Activated naive CD4-positive, alpha-beta T cell (primary cell): ENCODE measurements at places on chromosomes 4 and X.

DNA sequence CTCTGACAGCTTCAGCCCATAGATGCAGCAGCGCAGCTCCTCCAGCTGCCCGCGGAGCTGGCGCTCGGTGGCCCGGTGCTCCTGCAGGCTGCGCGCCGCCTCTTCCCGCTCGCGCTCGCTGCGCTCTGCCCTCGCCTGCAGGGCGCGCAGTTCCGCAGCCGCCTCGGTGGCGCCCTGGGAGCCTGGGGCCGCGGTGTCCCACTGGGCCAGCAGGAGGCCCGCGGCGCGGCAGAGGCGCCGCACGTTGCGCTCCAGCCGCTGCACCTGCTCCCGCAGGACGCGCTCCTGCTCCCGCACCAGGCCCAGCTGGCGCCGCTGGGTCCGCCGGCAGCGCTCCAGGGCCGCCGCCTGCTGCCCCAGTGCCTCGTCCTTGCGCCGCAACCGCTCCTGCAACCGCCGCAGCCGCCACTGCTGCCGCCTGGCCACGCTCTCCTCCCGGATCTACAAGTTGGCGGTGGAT lies 10.1 kb downstream of the C4orf50 start:
- no peak for DNase-seq

DNA sequence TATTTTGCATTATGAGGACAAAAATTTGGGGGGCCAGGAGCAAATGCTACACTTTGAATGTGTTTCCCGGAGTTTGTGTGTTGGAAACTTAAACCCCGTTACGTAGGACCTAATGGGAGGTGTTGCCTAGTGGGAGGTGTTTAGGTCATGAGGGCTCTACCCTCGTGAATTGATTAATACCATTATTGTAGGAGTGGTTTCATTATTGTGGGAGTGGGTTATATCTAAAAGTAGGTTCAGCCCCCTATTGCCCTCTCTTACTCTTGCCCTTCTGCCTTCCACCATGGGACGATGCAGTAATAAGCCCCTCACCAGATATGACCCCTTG lies 15.5 kb downstream of the UBA6 start:
- no peak for DNase-seq

GRCh38 chrX:47217121-47217851 lies 1.2 kb upstream of the CDK16 start:
- DNase-seq: no peak

DNA sequence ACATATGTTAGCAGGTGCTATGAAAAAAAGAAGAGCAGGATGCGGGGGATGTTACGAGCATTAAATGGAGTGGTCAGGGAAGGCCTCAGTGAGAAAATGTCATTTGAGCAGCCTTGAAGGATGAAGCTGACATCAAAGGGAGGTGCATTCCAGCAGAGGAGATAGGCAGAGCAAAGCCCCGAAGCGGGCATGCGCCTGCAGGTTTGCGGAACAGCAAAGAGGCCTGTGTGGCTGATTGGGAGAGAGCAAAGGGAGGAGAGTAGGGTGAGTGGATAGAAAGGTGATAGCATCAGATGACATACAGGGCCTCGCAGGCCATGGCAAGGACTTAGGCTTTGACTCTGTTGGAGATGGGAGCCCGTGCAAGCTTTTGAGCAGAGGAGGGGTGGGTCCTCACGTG lies 95.4 kb upstream of the GPR50 start:
- no peak for DNase-seq

DNA sequence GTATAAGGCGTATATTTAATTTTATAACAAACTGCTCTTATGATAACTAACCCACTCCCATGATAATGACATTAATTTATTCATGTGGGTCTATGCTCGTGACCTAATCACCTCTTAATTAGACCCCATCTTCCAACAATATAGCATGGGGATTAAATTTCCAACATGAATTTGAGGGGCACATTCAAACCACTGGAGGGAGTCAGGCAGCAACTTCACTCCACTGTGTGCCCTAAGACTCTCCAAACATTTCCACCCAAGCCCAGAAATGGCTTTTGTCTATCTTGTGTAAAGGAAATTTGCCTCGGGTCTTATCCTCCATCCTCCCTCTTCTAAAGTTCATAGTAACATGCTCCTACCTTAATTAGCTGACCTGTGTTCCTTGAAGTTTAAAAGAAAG lies 616.1 kb upstream of the CPEB2 start:
- DNase-seq: no peak

DNA sequence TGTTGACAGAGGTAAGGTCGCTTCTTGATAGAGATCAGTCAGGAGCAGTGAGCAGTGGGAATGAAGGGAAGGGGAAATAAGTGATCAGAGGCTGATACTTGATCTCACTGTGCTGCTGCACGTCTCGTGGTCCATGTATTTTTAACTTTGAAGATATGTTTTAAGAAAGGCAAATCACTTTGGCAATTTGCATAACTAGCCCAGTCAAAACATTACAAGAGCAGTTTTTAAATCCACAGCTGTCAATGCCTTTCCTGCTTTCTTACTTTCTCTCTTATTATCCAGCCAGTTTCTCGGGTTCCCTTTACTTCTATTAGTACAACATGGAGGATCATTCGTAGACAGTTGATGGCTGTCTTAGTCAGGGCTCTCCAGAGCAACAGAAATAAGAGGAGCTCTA lies 472.8 kb downstream of the TMA16 start:
- no peak for DNase-seq

DNA sequence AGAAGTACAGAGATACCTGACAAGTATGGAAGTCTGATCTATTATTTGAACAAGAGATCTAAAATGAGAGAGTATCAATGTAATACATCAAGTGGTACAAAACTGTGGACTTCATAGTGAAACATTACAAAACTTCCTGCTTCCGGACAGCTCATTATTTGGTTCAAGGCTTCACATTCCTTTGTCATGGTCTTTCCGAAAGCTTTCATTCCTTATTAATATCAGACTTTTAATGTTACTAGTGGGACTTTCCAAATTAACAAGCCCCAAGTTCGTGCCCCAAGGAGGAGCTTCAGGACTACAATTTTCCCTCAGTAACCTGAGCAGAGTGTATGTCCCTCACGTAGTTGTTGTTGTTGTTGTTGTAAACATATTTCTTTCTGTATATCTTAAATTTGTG lies 1.2 kb downstream of the CHIC2 start:
- no peak for DNase-seq

GRCh38 chr4:111037591-111038360 lies 414.9 kb upstream of the PITX2 start:
- no peak for DNase-seq

DNA sequence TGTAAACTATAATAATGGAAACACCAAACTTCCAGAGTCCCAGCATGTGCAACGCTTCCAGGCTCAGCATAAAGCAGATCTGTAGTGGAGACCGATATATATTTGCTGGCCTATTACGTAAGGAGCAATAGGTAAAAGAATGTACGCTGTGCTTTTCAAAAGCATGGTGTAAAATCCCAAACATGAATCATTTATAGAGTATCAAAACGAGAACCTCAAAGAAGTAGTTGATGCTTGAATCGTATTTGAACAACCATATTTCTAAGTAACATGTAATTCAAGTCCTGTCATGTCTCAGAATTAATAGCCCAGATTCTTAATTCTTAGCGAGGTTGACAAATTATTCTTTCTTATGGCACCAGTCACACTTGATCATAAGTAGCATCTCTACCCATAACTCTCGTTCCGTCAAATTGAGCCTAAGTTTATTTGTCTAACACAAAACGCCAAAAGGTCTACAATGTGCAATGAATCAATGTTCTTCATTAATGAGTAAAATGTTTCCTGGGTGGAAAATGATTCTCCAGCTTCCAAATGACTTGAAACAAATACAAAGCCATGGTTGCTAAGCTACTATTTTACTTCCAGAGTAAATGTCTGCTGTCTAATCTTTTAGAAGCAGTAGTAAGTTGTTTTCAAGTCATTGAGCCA lies 811.5 kb upstream of the FRG1 start:
- no peak for DNase-seq

- no peak for DNase-seq
These were observed 1180.9 kb upstream of the ADGRL3 start for GRCh38 chr4:60019180-60019579.

DNA sequence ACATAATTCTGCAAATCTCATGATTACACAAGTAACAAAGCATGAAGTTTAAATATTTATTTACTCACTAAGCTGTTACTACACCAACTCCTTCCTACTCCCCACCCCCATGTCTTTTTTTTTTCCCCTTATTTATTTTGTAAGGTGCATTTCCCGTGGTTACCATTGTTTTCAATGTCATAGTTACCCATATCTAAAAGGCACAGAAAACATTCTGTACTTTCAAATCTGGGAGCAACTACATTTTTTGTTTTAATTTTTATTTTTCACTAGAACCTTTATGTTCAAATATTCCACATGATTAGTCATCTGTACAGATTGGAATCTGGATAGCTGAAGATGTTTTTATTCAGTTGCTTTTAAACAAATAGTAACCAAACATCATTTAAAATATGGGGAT lies 62.8 kb downstream of the PPP3CA start:
- no peak for DNase-seq

- no peak for DNase-seq
These were observed 78.0 kb upstream of the CPEB2 start for GRCh38 chr4:14924076-14924811.

DNA sequence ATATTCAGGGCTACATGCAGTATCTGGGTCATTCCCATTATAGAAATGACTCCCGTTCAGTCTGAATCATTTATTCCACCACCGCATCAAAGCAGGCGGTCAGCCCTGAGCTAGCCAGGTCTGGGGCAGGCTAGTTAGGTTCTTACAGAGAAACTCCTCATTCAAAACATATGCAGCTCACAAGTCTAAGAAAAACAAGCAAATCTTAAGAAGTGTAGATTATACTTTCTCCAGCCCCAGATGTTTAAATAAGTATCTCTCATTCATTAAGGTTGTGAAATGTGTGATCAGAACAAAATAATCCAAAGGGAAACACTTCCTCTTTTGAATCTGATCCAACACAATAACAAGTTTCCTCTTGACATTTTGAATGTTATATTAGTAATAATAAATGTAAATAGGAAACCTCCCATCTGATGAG lies 441.9 kb downstream of the INPP4B start:
- no peak for DNase-seq

DNA sequence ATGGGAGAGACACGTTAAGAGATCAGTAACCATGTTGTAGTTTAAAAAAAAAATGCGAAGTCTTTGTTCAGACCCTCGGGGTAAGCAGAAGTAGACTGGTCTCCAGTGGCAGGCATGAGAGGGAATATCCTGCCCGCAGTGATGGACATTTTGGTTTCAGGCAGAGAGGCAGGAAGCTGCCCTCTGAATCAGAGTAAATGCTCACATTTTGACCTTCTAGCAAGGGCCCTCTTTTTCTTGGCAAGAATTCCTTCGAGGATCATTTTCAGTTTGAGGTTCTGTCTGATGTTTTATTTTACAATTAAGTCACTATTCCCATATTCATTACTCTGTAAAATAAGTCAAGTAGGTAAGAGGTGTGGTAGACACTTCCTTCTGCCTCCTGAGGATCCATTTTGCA lies 28.4 kb downstream of the SORBS2 start:
- DNase-seq: no peak

DNA sequence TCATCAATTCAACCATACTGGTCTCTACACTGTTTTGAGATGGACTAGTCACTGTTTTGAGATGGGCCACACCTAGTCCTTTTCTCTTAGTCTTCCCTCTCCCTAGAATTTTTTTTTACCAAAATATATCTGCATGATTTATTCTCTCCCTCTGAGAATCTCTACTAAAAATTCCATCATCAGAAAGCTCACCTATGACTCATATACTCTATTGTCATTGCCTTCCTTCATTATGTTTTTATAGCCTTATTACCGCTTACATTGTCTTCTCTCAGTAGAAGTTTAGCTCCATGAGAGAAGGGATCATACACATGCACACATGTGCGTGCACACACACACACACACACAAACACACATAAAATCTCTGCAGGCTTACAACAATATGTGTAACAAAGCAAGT lies 303.6 kb downstream of the PCDH10 start:
- no peak for DNase-seq

DNA sequence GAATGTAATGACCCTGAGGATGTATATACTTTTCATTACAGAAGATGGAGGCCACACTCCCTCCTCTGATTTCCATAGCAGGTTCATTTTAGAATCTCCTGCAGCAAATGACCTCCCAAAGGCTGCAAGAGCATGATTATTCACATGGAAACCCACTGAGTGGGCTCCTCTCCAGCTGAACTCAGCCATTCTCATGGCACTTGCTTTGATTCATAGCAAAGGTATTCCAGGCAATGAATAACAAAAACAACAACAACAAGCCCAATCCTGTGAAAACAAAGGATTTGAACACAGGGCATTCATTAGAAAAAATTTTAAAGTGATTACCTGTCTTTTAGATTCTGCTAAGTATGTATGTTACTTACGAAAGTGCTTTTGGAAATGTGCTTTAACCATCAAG lies 894.0 kb upstream of the FRG1 start:
- no peak for DNase-seq

GRCh38 chrX:15435836-15436619 lies 51.8 kb upstream of the VEGFD start:
- DNase-seq: no peak

DNA sequence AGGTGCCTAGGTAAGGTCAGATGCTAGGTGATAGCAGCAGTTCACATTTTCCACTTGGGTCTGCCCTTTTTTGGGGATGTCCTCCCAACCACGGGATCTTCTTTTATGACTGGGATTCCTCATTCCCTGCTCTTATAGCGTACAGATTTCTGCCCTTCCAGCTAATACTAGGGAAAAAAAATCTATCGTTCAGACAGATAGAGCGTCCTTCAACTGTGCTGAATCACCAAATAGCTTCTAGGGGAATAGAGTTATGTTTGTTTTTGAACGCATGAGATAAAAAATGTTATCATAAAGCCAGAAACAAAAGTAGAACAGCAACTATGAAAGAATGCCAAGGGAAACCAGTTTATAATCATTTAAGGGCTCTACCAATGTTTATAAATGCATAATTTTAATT lies 13.0 kb downstream of the RAP2C start:
- DNase-seq: no peak

DNA sequence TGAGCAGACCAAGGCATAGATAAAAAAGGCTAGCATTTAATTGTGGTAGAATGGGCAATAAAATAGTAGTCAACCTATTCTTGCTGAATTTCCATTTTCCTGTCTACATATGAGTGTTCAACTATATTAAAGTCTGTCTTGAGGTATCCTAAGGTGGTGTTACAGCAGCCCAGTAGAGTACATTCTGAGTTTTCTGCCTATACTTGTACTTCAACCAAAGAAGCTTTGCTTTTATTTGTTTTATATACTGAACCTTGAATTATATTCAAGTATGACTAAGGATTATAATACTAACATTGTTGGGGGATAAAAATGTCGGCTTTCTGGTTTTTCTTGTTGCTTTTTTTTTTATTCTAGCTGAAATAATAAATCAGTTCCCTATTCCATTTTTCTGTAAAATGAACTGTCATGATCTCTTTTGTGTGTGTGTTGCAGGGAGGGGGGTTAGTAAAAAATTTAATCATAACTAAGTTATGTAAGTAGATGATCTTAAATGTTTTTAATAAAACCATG lies 106.7 kb downstream of the PDLIM5 start:
- no peak for DNase-seq

DNA sequence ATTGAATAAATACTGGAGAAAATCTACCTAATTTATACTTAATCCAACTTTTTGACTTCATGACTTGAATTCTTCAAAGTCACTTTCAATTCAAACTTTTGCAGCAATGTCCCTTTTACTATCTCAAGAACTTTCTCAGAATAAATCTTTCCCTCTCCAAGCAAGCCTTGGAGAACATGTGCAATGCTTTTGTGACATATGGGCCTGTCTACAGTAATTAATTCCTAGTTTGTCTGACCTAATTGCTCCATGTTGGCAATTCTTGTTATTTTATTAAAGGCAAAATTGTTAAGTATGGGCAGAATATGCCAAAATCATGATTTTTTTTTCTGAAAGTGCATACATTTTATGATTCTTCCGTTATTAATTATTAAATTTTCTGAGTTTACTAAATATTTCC lies 1115.3 kb downstream of the PDHA2 start:
- DNase-seq: no peak
